ENCODE measurements at places on chromosomes 5 and 9.

DNA sequence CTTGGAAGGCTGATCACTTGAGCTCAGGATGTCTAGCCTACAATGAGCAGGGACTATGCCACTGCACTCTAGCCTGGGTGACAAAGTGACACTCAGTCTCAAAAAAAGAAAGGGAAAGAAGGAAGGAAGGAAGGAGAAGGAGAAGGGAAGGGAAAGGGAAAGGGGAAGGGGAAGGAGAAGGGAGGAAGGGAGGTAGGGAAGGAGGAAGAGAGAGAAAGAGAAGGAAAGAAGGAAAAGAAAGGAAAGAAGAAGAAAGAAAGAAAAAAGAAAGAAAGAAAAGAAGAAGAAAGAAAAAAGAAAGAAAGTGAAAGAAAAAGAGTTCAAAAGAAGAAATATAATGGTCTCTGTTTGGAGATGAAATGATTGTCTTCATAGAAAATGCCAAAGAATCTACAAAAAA, 10.8 kb upstream of the CSF1R start:
- no peak for DNase-seq

GRCh38 chr5:169435506-169436229, 134.7 kb upstream of the SLIT3 start:
- no peak for DNase-seq

- DNase-seq: no peak
These were observed 52.6 kb downstream of the SH3RF2 start for GRCh38 chr5:145988993-145989392.

GRCh38 chr9:98304381-98304780, 48.9 kb upstream of the TBC1D2 start:
- DNase-seq: no peak

- no peak for DNase-seq
These were observed 66.2 kb downstream of the IRX1 start for GRCh38 chr5:3661755-3662296.

DNA sequence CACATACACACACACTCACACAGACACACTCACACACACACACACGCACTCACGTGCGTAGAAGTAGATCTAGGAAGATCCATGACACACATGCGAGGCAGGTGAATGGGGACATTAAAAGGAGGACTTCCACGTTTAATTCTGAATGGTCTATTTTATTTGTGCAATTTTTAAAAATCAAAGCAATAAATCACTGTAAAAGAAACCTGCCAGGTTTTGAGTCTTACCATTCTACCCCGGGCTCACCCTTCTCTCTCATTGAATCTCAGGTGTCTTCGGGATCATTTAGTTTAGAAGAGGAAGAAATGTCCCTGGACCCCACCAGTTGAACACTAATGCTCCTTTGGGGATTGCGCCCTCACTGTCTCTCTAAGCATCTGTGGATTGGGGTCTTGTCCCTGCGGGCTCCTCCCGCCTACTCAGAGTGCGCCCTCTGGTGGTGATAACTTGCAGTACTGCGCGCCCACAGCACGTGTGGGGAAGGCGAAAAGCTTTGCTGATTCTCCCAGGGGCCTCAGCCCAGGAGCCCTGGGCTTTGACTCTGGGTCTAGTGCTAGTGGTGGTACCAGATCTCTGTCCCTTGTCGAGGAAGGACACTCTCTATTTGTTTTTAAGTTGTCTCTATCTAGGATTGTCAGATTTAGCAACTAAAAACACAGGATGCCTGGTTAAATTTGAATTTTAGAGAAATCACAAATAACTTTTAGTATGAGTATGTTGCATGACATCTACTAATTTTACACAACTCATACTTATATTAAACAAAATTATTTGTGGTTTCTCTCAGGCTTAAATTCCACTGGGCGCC, 34.8 kb downstream of the BOD1 start:
- peak; percentile 5 for DNase-seq

- no peak for DNase-seq
These were observed 122.9 kb downstream of the OXCT1 start for GRCh38 chr5:41747301-41747700.

DNA sequence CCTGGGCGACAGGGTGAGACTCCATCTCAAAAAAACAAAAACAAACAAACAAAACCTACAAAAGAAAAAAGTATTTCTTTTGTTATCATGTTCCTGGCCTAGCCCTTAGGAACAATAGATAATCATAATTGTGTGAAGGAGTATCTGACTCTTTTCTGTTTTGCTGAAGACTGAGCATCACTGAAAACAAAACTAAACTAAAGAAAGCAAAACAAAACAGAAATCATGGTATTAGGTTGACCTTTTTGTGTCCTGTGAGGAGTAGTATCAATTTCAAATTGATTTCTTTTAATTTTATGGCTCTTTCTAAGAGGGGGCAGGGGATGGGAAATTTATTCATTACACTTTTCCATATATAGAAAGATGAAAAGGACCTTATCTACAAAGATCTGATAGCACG, 246.0 kb downstream of the YTHDC2 start:
- no peak for DNase-seq

GRCh38 chr9:93531374-93531773, 45.0 kb upstream of the PHF2 start:
- no peak for DNase-seq

DNA sequence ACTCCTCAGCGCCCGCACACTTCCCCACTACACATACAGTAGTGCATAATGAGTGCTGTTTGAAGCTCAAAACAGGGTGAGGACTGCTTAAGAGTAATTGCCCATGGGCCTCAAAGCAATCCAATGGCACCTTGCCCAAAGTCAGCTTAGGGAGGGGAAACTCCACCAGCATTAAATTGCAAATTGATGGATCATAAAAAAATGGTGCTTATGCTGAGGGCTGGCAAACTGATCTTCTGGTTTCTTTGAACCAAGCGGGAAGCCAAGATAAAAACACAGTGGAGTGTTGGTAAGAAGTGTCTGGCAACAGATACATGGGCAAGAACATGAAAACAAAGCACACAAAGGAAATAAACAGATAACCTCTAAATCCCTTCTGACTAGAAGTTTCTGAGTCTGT, 28.0 kb downstream of the TLE1 start:
- DNase-seq: no peak

DNA sequence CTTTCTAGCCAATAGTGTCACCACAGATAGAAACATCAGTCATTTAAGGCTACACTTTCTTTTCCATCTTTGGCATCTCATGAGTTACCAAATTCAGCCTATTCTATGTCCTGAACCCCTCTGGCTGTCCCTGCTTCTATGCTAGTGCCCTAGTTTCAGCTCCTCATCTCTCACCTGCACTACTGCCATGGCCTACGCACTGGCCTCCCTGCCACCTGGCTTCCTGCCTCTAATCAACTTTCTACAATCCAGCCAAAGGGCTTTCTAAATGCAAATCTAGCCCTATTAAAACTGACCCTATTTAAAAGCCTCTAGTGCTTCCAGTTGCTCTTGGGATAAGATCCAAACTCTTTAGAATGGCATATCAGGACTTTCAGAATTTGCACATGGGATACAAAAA, 482.9 kb downstream of the TMEM38B start:
- no peak for DNase-seq

- no peak for DNase-seq
These were observed 116.1 kb upstream of the TNC start for GRCh38 chr9:115234094-115234493.

GRCh38 chr9:85971731-85972130, 30.8 kb downstream of the NAA35 start:
- no peak for DNase-seq

- DNase-seq: no peak
These were observed 16.3 kb upstream of the KCNV2 start for GRCh38 chr9:2700909-2701550.

DNA sequence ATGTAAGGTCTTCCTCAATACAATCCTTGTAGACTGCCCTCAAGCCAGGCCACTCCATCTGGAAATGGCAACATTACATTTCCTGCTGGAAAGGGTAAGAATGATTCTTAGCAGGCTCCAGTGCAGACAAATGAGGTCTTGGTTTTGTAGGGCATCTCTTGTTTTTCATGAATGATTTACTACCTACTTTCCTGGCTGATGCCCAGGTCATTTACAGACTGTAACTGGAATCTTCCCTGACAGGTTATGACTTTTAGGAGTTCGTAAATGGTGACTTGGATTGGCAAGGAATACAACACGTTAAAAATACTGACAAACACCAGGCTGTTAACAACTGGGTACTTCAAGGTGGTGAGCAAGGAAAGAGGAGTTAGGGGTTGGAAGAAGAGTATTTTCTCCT, 510.5 kb upstream of the TNC start:
- no peak for DNase-seq

DNA sequence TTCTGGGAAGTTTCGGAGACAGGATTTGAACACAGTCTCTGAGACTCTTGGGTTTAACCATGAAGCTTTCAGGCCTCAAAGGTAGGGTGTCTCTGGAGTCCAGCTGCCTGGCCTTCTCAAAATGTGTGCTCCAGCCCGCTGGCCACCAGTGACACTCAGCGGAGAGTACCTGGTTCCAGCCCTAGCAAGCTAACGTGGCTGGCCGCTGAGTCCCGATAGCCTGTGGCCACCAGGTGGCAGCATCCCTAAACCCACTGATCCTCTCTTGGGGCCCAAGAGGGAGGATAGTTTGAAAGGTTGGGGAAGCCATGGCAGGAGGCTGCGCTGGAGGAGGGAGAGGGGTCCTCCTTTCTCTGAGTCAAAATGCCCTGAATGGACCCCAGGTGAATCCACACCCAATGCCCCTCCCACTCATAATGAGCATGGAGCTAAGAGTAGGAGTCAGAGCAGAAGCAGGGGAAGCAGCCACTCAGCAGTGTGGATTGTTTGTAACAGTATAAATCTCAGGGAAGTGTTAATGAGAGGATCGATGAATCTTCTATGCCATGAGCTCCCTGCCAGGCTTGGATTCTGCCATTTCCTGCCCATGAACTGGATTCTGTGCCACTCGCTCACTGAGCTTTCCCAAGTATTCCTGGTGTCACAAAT, 5.4 kb upstream of the TIFAB start:
- peak; percentile 30 for DNase-seq
